NCI-H2171 (cell line): ENCODE measurements at places on chromosomes 11 and 22.

- no peak for DNase-seq
These were observed 29.1 kb upstream of the NARS2 start for GRCh38 chr11:78603792-78604191.

DNA sequence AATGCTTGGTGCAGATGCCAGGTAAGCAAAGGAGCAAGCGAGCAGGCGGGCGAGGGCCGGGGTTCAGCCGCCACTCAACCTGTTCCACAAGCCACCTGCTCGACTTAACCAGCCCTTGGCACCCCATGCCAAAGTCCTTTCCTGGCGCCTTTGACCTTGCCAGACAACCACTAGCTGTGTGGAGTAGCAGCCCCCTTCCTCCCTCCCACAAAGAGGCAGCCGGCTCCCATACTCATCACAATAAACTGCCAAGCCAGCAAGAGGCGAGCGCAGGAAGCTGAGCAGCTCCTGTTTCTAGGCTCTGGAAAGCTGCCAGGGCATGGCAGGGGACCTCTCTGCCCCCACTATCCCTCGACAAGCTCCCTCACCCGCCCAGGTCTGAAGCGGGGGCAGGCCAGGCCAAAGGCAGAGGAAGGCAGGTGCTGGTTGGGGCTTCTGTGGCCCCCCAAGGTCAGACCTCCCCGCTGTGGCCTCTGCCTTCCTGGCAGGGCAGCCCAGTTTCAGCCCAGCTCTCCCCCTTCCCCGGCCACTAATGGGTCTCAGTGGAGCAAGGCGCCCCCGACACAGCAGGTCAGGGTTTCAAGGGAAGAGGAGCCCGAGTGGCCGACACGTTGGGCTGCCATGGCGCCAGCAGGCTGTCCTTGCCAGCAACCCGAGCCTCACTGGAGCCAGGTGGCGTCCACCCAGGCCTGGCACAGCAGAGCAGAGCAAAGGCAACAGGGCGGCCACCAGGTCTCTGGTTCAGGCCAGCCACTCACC lies 15.3 kb downstream of the MACROD1 start:
- DNase-seq = peak; percentile 54

GRCh38 chr11:95584180-95584579 lies 205.4 kb downstream of the FAM76B start:
- DNase-seq = no peak

DNA sequence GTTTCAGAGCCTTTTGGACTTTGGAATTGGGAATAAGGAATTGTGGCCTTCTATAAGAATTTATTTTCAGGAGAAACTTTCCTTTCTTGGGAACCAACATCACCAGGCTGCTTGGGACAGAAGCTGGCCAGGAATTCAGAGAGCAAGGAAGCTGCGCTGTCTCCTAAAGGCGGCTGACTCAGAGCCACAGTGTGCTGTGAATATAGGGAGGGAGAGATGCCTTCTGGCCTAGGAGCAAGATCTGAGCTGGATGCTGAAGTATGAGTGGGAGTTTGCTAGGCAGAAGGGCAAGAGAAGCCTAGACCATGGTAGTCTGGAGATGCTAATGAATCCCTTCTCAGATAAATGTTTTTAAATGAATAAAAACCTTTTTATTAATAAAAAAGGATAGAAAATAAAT lies 213.7 kb upstream of the TBCEL start:
- DNase-seq = no peak

GRCh38 chr11:71194710-71195109 lies 57.7 kb downstream of the SHANK2 start:
- DNase-seq = no peak

GRCh38 chr11:74024261-74025029 lies 15.6 kb upstream of the UCP3 start:
- DNase-seq = no peak

- DNase-seq = no peak
These were observed 5.4 kb downstream of the FAM83F start for GRCh38 chr22:40000171-40000570.

DNA sequence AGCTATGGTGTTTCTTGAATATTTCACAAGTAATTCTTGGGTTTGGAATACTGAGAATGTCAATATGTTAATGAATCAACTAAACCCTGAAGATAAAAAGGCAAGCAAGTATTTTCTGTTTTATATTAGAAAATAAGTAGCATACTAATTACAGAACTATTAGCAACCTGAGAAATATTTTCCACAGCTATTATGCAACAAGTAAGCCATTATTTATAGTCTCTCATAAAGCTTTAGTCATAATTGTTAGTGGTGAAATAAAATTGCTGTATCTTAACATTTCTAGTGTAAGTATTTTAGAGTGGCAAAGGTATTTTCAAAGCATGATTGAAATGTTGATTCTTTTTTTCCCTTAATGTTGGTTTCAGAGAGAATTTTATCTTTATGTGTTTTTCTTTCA lies 53.3 kb downstream of the FAR1 start:
- no peak for DNase-seq
